Activated T-cell treated with anti-CD3 and anti-CD28 coated beads, Interleukin-2, amount 50 U/mL, for 4 hours (primary cell): ENCODE measurements at places on chromosomes 12 and 14. TPM values are rescaled to one million over a fixed set of nuclear protein-coding genes. Genes with fewer than 3 reads are reported as not detected.

- DNase-seq, result no peak
Observed at GRCh38 chr12:19916196-19916753, 452.1 kb upstream of the PDE3A start.

GRCh38 chr14:58639198-58639565 lies 1.4 kb downstream of the DACT1 start:
- DNase-seq, result no peak

DNA sequence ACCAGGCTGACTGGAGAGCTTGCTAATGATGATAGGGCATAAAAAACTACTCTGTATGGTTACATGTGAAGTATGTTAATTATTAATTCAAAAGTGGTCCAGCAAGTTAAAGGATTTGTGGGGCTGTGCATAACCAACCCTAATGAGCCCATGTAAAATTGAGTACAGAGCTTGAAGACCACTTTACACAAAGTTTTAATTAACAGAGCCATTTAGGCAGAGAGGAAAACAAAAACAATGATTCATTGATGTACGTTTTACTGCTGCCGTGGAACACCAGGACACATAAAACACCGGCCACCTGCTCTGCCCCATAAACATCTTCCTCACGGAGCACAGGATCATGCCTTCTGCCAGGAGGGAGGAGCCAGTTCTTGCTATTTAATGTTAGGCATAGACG lies 83.5 kb downstream of the RIMBP2 start:
- no peak for DNase-seq

DNA sequence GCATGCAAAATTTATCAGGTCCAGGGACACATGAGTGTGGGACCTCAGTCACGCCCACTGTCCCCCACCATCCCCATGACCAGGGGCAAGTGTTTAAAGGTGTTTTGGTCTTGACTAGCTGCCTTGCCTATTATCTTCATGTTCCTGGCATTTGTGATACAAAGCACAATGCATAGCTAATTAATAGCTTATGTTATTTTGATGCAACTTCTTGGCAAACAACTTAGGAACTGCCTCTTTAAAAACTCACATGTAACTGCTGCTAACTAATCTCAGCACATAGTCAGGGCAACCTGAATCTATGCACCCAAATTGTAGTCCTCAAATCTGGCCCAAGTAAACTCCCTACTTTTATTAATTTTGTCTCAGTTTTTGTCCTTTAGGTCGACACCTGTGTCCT lies 7.4 kb upstream of the OR6J1 start:
- DNase-seq, result no peak

DNA sequence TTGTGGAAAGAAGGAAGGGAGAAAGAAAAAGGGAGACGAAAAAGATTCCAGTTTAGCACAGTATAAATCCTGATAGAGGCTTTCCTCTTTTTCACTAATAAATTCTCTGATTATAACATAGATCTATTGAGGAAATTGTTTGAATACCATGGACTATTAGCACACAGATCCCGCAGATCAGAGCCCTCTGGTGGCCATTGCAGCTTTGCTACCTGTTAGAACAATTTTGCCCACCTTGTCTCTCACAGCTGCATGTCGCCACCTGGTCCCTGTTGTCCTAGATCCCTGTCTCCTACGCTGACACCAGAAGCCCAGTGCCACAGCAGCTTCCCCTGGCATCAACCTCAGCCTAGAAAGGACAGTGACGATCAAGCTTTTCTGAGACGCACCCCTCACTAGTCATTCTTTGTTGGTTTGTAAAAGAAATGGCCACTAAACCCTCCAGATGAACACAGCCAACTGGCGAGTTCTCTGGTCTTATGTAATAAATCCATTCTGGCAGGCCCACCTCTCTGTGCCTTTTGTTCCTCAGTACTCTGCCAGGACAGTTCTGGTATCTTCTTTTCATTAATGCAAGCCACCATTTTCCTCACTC lies 9.9 kb downstream of the GPHB5 start:
- no peak for DNase-seq

- DNase-seq, result no peak
Observed at GRCh38 chr14:91521061-91521640, 11.0 kb upstream of the PPP4R3A start.

DNA sequence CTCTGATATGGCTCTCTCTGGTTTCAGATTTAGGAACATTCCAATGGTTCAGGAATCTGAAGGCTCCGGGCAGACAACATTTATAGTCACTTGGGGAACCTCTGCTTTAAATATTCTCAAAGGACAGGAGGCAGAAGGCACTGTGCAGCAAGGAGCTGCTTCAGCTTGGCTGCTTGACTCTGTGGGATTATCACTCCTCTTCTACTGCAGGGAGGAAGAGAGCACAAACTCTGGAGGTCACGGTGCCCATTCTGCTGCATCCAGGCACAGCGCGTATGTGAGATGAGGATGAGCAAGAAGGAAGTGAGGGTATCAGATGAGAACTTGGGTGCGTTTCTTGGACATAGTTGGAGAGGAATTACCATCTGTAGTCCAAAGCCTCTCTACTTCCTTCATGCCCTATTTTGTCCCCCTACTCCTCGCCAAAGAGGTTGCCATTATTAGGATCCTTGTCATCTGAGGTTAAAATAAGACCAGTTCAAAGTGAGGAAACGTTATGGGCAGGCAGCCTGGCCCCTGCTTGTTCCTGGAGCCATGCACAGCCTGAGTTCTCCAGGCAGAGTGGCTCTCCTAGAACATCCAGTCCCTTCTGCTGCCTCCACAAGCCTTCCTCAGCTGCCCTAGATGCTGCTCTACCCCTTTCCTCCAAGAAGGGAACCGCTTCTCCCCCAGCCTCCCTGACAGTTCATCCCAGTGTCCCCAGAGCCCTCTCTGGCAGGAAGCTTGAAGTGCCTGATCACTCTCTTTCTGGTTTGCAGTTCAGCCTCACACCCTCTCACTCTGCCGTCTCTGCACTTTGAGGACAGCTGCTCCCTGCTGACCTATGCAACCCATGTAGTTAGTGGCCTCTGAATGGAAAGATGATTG lies 12.5 kb downstream of the FGF6 start:
- no peak for DNase-seq

DNA sequence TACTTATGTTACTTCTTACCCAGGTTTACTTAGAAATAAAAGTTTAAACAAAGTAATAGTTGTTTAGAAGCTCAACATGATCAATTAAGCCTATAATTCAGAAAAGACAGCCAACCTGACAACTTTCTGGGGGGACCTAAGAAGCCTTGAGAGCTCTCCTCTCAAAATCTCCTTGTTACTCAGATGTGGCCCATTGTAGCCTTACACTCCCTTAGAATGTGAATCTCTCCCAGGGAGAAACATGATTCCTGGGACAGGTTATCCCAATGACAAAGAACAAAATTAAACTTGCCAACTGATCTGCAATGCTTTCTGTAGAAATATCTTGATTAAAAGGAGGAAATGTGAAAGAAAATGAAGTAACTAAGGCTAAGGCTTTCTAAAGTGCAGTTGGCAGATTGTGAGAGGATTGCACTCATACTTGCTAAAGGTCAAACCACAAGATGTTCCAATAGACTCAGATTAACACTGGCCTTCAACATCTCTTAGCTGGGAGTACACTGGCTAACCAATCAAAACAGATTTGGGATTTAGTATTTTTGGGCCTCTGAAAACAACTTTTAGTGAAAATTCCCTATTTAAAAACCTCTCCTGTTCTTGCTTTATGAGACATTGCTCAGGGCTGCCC lies 72.3 kb upstream of the TMX1 start:
- no peak for DNase-seq

- DNase-seq, result no peak
Observed at GRCh38 chr14:93533437-93533836, 102.7 kb downstream of the UNC79 start.

GRCh38 chr12:116370886-116371580 lies 93.5 kb upstream of the MED13L start:
- DNase-seq, result no peak

DNA sequence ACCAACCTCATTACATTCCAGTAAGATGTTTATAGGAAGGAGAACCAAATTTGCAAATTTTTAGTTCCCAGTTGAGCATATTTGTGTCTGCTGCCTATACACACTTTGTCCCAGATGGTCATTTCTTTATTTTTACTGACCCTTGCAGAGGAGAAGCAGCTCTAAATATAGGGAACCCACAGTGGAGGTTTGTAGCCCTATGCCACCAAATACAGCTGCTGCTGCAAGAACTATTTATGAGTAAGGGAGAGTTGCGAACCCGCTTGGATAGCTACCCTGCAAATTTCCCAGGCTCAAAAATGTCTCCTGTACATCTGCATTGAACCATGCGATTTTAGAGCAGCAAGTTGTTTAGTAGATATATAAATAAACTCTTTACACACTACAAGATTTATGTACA lies 48.2 kb downstream of the NAV3 start:
- DNase-seq, result no peak

DNA sequence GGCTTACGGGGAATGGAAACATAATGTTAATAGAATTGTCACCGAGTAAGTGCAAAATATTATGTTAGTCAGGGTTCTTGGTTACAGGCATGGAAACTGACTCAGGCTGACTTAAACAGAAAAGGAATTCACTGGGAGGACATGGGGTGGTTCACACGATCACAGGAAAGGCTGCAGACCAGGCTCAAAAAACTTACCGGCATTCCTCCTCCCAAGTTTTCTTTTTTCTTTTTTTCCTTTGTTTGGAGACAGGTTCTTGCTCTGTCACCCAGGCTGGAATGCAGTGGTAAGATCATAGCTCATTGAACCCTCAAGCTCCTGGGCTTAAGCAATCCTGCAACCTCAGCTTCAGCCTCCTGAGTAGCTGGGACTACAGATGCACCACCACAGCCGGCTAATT lies 11.9 kb upstream of the UBE2N start:
- no peak for DNase-seq

- DNase-seq, result no peak
Observed at GRCh38 chr14:92633724-92634123, 114.7 kb downstream of the LGMN start.

DNA sequence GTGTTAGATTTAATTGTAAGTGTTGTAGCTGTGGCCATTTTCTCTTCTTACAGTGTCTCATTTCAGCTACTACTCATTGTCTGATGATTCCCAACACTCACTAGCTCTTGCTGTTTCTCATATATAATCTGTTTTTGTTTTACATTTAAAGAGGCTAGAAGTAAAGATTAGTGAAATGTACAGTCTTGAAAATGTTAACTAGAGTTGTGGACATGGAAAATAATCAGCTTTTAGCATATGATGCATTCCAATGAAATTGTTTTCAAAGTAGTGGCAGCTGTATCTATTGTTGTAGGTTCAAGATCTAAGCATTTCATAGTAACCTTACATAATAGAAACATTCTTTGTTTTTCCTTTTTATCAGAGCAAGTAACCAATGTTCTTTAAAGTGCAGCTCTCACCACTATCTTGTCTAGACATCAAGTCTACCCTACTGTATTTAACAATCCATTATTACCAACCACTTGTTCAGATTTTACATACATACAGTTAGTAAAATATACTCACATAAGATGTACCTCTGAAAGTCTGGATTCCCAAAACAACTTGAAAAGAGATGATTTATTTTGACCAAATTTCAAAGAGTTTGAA lies 76.9 kb downstream of the PPHLN1 start:
- no peak for DNase-seq

DNA sequence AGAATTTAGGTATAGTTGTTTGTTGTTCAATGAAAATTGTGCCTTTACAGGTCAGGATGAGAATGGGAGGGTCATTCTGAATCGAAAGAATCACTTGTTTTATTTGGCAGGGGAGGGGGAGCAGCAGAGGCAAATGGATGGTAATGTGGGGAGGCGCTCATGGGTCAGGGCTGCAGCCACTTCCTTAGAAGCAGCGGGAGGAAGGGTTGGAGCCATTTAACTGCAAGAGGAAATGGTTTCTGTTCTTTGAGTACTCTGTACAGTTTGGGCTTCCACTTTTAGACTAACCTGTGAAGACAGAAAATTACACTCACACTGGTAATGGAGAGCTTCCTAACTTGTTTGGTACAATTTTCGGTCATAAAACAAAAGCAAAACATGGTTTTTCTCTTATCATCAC lies 57.2 kb downstream of the PIWIL1 start:
- no peak for DNase-seq

- DNase-seq, result no peak
Observed at GRCh38 chr12:50545786-50546185, 41.0 kb downstream of the DIP2B start.

- peak; percentile 1 for DNase-seq
Observed at GRCh38 chr12:34404377-34405285, 382.3 kb downstream of the ALG10 start.

DNA sequence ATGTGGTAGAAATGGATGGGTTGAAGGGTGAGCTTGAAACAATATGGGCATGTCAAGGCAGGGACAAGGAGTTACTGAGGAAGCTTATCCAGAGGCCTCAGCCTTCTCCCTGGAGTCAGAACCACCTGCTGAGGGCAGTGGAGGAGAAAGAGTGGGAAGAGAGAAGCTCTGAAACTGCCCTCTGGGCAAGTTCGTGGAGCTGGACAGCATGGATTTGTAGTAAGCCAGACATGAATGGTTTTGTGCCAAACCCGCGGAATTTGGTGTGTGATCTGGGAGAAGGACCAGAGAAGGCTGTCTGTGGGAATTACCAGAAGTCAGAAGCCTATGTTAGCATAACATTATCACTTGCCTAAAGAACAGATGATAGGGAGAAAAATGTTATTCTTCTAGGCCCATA lies 164.8 kb downstream of the SLC41A2 start:
- no peak for DNase-seq

DNA sequence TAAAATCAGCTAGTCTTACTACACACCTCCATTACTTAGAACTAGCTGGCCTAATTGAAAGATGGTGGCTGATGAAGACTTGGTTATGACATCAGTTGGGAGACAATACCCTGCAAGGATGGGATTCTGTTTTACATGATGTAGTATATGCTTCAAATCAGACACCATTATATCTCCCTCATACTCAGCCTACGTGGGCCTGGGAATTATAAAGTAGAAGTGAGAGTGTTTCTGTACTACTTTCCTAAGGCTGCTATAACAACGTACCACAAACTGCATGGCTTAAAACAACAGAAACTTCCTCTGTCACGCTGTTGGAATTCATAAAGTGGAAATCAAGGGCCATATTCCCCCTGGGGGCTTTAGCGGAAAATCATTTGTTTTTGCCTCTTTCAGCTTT lies 190.4 kb downstream of the PAH start:
- no peak for DNase-seq

GRCh38 chr12:117688446-117688845 lies 280.3 kb downstream of the KSR2 start:
- DNase-seq, result no peak

The HOXC12 gene
- not detected for total RNA-seq

The SERPINA6 gene
- not detected for total RNA-seq

The NR1H4 gene
- not detected for total RNA-seq

The ACSM4 gene
- total RNA-seq, result not detected
